Tongue (tissue), 3 donors: ENCODE measurements at places on chromosomes 3 and 15.

GRCh38 chr3:11803977-11804892 is 42.5 kb downstream of the TAMM41 start:
- peak; percentile 40 for DNase-seq

- no peak for DNase-seq
These were observed 1.4 kb downstream of the NDUFB4 start for GRCh38 chr3:120597445-120598049.

DNA sequence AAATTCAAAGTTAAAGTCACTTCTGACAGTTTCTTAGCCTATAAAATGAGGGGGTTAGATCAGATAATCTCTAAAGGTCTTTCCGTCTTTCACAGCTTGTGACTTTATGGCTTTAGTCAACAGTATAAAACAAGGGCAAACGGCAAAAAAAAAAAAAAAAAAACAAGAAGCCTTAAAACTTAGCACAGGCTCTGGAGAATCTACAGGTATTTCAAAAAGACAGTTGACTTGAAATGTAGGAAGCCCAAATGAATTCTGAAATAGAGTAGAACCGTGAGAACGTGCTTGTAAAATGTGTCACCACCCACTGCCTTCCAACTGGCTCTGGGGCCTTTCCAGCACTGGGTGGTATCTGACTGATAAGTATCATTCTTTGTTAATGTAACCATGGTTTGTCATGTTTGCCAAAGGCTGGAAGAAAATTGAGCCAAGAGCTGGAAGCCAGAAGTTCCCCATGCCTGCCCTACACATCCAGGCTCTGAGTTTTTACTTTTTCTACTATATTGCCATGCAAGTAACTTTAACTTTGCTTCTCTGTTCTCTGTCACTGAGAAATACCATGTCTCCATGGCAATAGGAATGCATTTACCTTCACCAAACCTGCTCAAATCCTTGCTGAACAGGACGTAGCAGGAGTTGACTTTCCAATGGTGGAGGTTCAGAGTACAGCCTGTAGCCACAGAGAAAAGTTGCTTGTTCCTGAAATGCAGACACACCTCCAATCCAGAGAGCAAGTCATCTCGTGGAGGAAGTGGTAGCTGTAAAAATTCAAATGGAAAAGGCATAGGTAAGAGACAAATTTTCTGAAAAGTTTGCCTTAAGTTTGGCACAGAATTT is 35.8 kb upstream of the THSD4 start:
- DNase-seq = no peak

DNA sequence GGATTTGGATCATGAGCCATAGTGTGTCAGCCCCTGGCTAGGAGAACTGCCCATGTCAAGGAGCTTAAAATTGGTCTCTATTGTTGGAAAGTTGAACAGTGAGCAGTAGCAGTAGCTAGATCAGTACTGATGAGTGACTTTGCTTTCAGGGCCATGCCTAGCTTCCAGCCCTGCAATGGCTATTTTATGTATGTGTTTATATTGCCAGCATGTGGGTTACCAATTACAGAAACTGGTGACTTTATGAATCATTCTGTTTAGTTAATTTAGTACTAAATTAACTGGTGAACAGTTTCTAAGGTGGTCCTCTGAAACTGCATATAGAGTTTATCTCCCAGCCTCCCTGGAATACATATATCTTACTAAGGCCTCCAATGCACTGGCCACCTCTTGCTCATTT is 908.1 kb upstream of the ALCAM start:
- DNase-seq = no peak

- DNase-seq = no peak
These were observed 22.7 kb upstream of the ZNF639 start for GRCh38 chr3:179299999-179300613.

- DNase-seq = no peak
These were observed 891.3 kb downstream of the SQOR start for GRCh38 chr15:46525984-46526725.

GRCh38 chr15:61755467-61755866 is 304.8 kb downstream of the VPS13C start:
- no peak for DNase-seq

- DNase-seq = no peak
These were observed 65.6 kb downstream of the COL6A6 start for GRCh38 chr3:130582457-130583153.

DNA sequence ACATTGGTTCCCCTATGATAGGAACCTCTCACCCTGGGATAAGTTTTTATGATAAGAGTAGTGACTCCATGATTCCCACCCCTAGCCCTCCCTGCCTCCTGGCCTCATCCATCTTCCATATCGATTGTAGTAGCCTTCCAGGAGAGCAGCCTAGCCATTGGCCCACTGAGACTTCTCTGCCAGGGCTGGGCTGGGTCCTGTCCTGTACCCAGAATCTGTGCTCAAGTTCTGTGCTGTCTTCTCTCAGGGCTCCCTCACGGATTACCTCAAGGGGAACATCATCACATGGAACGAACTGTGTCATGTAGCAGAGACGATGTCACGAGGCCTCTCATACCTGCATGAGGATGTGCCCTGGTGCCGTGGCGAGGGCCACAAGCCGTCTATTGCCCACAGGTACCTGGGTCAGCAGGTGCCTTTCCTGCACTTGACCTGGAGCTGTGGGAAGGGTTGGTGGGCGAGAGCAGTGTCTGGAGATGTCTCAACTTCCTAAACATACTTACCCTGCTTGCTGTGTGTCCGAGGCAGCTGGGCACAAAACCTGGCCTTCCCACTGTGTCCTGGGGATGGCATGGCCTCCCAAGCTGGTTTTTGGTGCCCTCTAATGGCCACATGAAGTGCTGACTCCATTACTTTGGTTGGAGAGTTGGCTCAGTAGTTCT is 16.6 kb upstream of the EXOG start:
- peak; percentile 87 for DNase-seq

DNA sequence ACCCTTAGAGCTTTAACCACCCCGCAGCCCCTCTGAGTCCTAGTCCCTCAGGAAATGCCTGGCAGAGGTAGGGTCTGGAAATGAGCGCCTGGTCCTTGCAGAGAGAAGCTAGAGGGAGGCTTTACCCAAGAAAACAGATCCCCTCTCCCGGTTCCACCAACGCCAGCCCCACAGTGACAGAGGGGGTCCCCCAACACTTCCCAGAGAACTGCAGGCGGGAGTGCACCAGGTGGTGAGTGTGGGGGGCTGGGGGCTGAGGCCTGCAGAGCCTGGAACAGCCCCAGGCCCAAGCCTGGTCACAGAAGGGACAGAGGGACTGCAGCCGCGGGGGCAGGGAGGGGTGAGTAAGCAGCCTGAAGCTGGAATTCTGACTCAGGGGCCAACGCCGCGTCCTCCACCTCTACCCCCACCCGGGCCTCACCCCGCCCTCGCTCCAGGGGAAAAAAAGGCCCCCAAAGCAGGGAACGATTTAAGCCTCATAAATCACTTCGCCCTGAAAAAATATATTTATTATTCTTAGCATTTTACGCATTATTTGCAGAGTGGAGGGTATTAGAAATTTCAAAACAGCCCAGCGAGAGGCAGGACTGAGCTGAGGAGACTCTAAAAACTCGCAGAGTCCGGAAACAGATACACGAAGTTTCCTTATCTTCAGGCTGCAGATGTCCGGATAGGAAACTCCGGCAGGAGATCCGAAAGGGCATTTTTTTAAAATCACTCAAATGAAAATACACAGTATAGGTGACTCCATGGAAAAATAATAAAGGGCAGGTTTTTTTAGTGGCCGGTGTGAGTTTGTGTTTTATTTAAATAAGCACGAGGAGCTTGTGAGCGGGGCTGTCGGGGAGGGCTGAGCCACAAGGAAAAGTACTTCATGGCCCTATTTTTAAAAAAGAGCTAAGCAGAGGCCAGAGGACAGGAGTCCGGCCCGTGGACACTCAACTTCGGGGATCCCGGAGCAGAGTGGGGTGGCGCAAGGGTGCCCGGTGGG is 10.0 kb downstream of the GATA2 start:
- DNase-seq = peak; percentile 41

GRCh38 chr3:17749281-17749680 is 6.8 kb upstream of the TBC1D5 start:
- no peak for DNase-seq

DNA sequence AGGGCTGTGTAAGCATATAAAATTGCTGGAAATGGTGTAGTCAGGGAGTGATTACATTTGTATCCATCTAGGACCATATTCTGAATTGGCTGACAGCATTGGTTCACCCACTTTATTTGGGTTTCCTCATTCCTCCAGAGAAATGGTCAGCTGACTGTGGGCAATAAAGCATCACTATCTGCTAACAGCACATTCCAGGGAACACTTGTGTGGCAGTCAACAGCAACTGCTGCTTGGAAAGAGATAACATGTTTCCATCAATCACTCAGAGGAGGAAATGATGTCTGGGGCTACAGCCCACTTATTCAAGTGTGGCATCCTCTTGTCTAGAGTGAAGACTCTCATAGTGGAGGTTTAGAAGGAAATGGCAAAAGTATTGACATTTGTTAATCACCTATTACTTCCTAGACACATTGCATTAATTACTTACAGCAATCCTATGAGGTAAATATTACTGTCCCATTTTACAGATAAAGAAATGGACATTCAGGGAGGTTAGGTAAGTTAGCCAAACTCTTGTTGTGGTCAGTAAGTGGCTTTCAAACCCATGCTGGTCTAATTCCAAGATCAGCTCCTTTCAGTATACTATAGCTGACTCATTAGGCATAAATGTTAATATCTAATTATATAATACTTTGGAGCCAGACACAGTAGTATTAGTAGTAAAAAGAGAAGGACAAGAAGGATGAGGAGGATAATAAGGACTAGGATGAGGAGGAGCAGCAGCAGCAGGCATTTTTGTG is 247.8 kb downstream of the ALCAM start:
- peak; percentile 10 for DNase-seq

GRCh38 chr3:113148284-113148683 is 63.1 kb upstream of the BOC start:
- DNase-seq = peak; percentile 81

- no peak for DNase-seq
These were observed 27.0 kb downstream of the PGBD4 start for GRCh38 chr15:34128898-34129297.

GRCh38 chr3:13850161-13850945 is 29.5 kb downstream of the WNT7A start:
- DNase-seq = peak; percentile 11

- DNase-seq = no peak
These were observed 69.6 kb downstream of the EEFSEC start for GRCh38 chr3:128222796-128223385.

- DNase-seq = no peak
These were observed 285.3 kb upstream of the RARB start for GRCh38 chr3:25142609-25143355.

GRCh38 chr3:39173318-39174125 is 18.9 kb downstream of the XIRP1 start:
- no peak for DNase-seq

DNA sequence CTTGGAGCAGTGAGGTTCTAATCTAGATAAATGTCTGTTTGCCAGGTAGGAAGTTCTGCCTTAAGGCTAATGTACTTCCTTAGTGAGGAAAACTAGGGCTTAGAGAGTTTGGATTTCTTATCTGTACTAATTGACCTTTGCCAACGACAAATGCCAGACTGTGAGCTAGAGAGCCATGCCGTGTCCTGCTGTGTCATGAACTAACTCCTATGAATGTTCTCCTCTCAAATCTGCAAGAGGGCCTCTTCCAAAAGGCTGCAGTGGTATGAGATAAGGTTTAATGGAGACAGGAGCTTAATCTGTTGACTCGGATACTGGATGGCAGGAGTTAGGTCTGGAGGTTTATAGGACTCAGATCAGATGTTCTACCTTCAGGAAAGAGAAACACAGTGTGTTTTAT is 524.9 kb downstream of the NTRK3 start:
- DNase-seq = no peak

GRCh38 chr15:60392601-60392985 is 5.2 kb downstream of the ANXA2 start:
- peak; percentile 87 for DNase-seq

DNA sequence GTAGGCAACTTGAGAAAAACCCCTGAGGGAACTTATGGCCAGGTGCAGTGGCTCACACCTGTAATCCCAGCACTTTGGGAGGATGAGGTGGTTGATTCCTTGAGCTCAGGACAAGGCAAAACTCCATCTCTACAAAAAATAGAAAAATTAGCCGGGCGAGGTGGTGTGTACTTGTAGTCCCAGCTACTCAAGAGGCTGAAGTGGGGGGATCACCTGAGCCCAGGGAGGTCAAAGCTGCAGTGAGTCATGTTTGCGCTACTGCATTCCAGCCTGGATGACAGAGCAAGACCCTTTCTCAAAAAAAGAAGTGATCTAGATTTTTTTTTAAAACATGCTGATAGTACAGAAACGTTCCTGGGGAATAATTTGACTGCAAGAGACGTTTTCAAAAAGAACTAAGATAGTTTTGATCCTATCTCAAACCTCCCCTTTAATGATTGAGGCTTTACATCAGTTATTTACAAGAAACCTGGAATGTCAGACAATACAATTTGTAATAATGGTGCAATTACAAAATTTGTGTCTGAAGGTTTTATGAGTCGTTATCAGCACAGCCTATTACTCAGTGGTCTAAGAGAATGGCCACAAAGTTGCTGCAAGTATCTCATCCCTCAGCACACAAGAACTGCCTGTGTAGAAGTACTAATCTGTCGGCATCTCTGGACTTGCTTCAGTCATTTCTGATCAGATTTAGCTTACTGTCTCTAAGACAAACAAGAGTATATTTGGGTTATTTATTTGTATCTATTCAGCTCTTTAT is 32.2 kb upstream of the KLHL25 start:
- no peak for DNase-seq

DNA sequence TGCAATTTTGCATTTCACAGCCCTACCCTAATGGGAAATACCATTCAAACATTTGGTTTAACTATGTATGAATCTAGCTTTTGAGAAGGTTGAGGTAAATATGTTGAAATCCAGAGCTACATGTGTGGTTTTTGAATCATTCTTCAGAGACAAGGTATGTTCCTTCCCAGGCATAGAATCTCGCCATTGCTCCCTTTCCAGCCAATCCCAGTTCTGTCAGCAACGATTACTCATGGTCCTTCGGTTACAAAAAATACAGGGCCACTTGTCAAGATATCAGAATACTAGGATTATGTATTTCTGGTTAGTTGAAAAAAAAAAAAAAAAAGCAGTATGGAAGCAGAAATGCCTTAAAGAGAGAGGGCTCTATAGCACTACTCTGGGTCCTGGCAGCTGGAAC is 182.4 kb downstream of the RBMS3 start:
- no peak for DNase-seq

DNA sequence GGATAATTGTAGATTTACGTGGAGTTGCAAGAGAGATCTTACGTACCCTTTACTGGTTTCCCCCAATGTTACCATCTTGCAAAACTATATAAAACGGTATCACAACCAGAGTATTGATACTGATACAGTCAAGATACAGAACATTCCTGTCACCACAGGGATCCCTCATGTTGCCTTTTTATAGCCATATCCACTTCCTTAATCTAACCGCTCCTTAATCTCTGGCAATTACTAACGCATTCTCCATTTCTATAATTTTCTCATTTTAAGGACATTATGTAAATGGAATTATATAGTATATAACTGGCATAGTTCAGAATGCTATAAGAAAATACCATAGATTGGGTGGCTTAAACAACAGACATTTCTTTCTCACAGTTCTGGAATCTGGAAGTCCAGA is 61.1 kb downstream of the SEC22A start:
- no peak for DNase-seq

GRCh38 chr15:79257454-79257853 is 25.1 kb upstream of the ANKRD34C start:
- no peak for DNase-seq

- DNase-seq = no peak
These were observed 213.1 kb downstream of the OSBPL10 start for GRCh38 chr3:31767920-31768319.

GRCh38 chr3:24713516-24713915 is 218.9 kb upstream of the THRB start:
- no peak for DNase-seq

GRCh38 chr3:96354742-96355141 is 459.7 kb upstream of the EPHA6 start:
- DNase-seq = no peak
